ENCODE measurements at places on chromosomes 1 and 21. TPM values are rescaled to one million over a fixed set of nuclear protein-coding genes. Genes with fewer than 3 reads are reported as not detected.

The GBP4 gene
- total RNA-seq = 24.8 TPM

The TSACC gene
- 0.32 TPM for total RNA-seq

The PTGER3 gene
- total RNA-seq = 0.16 TPM

The DYNLT4 gene
- total RNA-seq = 0.32 TPM

The CLDN14 gene
- total RNA-seq = 1.0 TPM

The DMRTA2 gene
- not detected for total RNA-seq

The PBX1 gene
- 3.9 TPM for total RNA-seq

All from bladder microvascular endothelial cell (primary cell).